SK-N-SH treated with all-trans-retinoic acid at 6 μM for 48 hours (cell line): ENCODE measurements at places on chromosomes 11 and 22.

DNA sequence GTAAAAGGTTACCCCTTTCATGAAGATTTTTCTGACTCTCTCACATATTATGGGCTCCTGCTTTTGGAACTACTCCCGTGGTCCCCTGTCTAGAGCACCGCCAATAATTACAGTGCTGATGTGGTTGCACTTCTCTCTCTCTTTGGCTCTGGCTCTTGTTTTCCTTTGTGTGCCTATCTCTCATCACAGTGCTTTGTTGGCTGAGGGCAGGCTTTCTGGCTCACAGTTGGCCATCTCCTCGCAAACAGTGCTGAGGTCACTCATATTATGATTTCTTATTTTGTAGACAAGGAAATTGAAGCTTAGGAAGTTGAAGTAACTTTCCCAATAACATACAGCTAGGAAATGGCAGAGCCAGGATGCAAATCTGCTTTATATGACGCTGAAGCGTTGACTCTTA, 192.5 kb downstream of the DDX10 start:
- no peak for ATAC-seq

GRCh38 chr11:75548595-75549272, 13.3 kb upstream of the SERPINH1 start:
- ATAC-seq = no peak

DNA sequence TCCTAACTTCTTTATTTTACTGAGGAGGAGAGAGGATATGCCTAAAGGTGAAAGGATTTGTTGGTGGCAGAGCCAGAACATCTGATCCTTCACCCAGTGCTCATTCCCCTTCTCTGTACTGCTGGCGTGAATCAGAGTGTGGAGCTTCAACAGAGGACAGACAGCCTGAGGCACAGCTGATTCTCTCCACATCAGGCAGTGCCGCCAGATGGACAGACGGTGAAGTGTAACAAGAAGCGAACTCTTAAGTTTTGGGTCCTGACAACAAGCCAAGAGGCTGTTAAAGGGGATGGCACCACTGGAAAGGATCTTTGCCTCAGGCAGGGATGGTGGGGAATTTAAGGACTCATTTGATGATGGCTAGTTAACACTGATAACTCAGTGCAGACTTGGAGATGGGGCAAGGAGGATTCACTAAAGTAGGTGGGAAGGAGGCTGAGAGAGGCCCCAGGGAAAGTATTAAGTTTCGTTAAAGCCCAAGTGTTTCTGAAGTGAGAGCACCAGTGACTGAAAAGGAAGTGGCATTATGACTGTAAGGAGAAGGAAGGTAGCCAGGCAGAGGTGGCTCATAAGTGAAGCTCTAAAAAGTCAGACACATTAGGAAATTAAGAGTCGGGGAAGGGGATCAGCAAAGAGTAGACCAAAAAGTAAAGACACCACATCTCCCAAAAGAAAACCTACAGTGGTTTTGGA, 81.3 kb downstream of the CLPB start:
- ATAC-seq = peak; percentile 89

GRCh38 chr22:42358643-42359558, 73.3 kb downstream of the NFAM1 start:
- ATAC-seq = no peak

GRCh38 chr11:126360049-126360446, 4.6 kb downstream of the ST3GAL4 start:
- no peak for ATAC-seq

GRCh38 chr11:11622772-11623171, 967 bp upstream of the GALNT18 start:
- no peak for ATAC-seq

GRCh38 chr11:61138935-61139334, 22.3 kb downstream of the VPS37C start:
- no peak for ATAC-seq

- no peak for ATAC-seq
Observed at GRCh38 chr11:73324665-73325035, 16.6 kb downstream of the ARHGEF17 start.

GRCh38 chr22:30453731-30454510, 17.9 kb downstream of the SEC14L3 start:
- no peak; the same call in 2 of the 3 replicates for ATAC-seq

GRCh38 chr22:48803948-48804810, 1023.5 kb downstream of the BRD1 start:
- no peak for ATAC-seq

GRCh38 chr11:66626926-66627325, 10.5 kb downstream of the RBM14 start:
- ATAC-seq = no peak

DNA sequence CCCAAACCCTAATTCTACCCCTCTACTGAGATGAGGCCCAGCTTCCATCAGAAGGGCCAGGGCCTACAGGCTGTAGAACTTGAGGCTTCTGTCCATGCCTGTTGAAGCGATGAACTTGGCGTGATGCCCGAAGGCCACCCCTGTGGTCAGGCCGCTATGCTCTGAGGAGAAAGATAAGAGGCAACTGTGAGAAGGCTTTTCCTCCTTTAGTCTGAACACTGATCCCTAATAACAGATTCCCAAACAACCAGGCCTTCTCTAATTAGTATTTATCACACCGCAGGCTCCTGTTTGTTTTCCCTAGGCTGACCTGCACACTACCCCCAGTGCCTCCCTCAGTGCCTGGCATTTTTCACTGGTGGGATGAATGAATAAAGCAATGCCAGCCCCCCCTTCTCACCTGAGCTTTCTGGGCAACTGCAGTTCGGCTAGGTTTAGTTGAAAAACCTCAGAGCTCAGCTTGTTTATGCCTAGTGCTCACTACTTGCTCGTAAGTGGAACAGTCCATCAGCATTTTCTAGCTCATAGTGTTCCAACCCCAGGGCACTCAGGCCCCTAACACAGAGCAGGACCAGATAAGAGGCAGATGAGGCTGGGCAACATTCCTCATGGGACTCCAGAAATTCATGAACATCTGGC, 15.2 kb downstream of the PRPF19 start:
- no peak for ATAC-seq

GRCh38 chr22:46651316-46651715, 31.1 kb downstream of the GRAMD4 start:
- no peak for ATAC-seq

DNA sequence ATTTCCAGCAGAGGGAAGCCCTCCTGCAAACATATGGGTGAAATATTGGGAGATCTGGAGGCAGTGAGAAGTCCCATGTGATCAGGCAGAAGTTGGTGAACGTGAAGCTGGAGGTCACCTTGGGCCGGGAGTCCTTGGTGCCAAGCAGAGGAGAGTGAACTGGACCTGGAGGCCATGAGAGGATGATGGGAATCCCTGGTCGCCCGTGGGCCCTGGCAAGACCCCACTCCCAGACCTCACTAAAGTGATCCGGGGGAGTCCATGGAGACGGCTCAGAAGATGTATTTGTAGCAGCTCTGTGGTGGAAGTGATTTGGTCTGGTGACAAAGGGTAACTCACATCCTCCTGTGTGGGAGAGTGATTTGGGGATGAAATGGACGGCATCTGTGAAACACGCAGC, 71.0 kb downstream of the ARHGAP8 start:
- ATAC-seq = no peak

- no peak for ATAC-seq
Observed at GRCh38 chr11:30502305-30502704, 83.8 kb downstream of the MPPED2 start.

DNA sequence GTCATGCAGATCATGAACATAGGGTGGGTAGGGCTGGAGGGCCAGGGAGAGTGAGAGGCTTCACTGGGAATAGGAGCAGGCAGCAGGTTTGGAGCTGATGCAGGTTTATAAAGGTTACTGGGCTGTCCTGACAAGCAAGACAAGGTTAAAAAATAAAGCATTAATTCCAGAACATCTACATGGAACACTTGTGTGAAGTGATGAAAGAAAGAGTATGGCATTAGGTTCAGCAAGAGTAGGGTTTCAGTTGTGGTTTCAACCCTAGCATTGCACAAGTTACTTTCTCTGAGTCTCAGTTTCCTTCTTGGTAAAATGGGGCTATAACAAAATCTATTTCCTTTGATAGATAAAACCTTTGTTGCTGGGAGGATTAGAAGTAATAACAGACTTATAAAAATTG, 114.6 kb upstream of the SESN3 start:
- no peak for ATAC-seq

DNA sequence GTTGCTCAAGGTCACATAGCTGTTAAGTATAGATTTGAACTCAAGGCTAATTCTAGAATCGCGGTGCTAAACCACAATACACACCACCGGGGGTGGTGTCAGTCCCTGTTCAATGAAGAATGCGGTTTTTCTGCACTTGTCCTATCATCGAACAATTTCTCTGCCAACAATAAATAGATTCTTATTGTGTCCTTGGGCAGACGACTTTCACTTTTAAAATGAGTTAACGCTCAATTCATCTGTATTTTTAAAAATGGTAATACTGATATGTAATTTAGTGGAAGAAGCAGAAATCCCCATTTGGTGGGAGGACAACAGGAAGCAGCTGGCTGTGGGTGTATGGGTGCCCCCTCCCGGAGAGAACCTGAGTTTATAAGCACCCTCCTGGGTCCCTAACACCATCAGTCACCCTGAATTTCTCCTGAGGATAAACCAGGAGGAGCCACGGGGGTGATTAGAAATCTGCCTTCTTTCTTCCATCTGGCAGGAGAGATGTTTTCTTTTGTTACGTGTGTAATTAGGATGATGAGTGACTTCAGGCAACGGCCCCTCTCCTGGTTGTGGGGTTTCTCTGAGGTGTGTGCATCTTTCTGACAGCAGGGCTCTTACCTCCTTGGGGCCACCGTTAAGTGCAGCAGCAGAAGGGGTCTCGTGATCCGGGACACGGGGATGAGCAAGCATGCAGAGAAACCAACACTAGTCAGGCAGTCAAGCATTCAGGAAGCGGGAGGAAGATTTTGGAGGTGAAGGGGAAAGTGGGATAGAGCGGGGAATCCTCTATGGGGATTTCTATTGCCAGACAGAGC, 87.7 kb downstream of the GRAMD1B start:
- ATAC-seq = no peak
